ENCODE measurements at places on chromosomes 5 and 9. TPM values are rescaled to one million over a fixed set of nuclear protein-coding genes. Genes with fewer than 3 reads are reported as not detected.

The STPG3 gene
- polyA plus RNA-seq = not detected

The FAM114A2 gene
- polyA plus RNA-seq = 6.7 TPM

The HOMER1 gene
- 0.67 TPM for polyA plus RNA-seq

The CTXN3 gene
- not detected for polyA plus RNA-seq

The CAAP1 gene
- polyA plus RNA-seq = 12.9 TPM

The SH3TC2 gene
- 0.02 TPM for polyA plus RNA-seq

The PCDHB16 gene
- polyA plus RNA-seq = 0.14 TPM

The ROPN1L gene
- 7.7 TPM for polyA plus RNA-seq

The BASP1 gene
- 44.5 TPM for polyA plus RNA-seq

Data from spleen (tissue), 13 donors.